Stimulated activated naive CD8-positive, alpha-beta T cell treated with anti-CD3 and anti-CD28 coated beads, Interleukin-15, amount 100 ng/mL, for 72 hours (primary cell): ENCODE measurements at places on chromosomes 1 and 21.

- DNase-seq: no peak
Observed at GRCh38 chr1:110483308-110483685, 32.3 kb downstream of the PROK1 start.

- no peak for DNase-seq
Observed at GRCh38 chr1:94925004-94925403, 1.9 kb downstream of the CNN3 start.

DNA sequence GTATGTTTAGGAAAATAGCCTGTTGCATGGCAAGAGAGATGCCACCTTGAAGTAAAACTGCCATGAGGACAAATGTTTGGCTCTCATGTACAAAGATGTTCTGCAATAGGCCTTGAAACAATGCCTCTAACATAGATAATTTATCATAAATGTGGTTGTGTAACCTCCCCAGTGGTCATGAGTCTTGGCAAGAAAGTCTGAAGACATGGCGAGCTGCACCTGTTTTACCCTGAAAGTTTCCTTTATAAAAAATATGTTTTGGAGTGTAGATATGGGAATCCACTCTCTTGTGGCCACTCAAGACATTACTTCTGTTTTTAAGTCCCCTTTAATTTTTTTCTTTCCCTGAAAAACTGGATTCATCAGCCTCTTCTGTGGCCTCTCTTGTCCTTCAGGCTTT is 2217.1 kb downstream of the NCAM2 start:
- DNase-seq: no peak

GRCh38 chr21:22201126-22201525 is 1202.9 kb downstream of the NCAM2 start:
- no peak for DNase-seq

DNA sequence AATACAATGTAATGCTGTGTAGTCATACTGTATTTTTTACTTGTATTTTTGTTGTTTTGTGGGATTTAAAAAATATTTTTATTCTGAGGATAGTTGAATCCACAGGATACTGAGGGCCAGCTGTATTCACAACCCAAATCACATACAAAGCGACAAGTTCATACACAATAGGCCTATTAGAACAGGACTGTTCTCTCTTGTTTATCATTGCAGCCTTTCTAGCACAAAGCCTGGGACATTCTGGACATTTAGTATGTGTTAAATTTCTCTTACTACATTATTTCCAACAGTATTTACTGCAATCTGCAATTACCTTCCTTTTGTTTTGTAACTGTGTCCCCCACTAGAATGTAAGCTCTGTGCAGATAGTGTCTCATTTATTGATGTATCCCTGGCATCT is 65.4 kb downstream of the SLC35A3 start:
- no peak for DNase-seq

DNA sequence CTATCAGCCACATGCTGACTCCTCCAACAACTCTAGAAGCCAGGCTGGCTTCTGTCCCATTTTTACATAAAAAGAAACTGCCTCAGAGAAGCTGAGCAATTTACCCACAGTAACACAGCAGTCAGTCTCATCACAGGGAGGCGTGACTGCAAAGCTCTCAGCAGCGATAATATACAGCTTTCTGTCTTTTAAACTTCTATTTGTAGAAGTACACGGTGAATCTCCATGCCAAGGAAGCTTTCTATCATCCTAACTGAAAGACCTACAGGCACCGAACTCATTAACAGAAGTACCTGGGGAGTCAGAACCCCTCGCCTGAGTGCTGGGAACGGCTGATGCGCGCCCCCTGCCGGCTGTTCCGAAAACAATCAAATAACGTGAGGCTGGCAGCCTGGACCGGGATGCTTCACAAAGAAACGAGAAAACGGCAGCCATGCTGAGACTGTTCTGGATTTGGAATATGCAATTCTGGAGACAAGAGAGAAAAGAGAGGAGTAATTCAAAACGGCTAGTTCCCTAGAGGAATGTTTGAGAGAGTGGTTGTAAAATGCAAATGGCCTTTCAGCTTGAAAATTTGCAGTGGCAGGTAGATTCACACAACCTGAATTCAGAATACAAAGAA is 43.5 kb upstream of the RAB4A start:
- peak; percentile 71 for DNase-seq

- no peak for DNase-seq
Observed at GRCh38 chr1:224170748-224171478, 12.1 kb upstream of the DEGS1 start.

GRCh38 chr1:113142791-113143190 is 69.8 kb downstream of the LRIG2 start:
- no peak for DNase-seq

- no peak for DNase-seq
Observed at GRCh38 chr1:27562534-27563340, 41.2 kb downstream of the AHDC1 start.

DNA sequence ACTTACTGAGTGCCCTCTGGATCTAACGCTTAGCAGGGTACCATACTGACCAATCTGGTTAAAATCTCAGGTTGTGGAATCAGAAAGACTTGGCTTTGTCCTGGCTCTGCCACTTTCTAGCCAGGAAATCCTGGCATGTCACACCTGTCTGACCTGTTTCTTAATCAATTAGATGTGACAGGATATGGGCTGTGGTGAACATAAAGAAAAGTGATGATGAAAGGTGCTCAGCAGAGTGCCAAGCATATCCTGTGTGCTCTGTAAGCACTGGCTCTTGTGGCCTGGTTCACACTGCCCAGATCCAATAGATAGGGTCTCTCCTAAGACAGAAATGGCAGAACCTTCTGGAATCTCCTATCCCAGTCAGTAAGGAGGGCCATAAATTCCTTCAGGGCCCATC is 53.9 kb downstream of the PHC2 start:
- DNase-seq: no peak

GRCh38 chr1:205879974-205880373 is 30.0 kb upstream of the PM20D1 start:
- no peak for DNase-seq

GRCh38 chr1:63693944-63694571 is 79.8 kb upstream of the ROR1 start:
- DNase-seq: no peak
